PC-3 (cell line): ENCODE measurements at places on chromosomes 12 and 14. TPM values are rescaled to one million over a fixed set of nuclear protein-coding genes. Genes with fewer than 3 reads are reported as not detected.
A peak's percentile ranks its signal among the peaks of the same experiment; 100 is the strongest.

DNA sequence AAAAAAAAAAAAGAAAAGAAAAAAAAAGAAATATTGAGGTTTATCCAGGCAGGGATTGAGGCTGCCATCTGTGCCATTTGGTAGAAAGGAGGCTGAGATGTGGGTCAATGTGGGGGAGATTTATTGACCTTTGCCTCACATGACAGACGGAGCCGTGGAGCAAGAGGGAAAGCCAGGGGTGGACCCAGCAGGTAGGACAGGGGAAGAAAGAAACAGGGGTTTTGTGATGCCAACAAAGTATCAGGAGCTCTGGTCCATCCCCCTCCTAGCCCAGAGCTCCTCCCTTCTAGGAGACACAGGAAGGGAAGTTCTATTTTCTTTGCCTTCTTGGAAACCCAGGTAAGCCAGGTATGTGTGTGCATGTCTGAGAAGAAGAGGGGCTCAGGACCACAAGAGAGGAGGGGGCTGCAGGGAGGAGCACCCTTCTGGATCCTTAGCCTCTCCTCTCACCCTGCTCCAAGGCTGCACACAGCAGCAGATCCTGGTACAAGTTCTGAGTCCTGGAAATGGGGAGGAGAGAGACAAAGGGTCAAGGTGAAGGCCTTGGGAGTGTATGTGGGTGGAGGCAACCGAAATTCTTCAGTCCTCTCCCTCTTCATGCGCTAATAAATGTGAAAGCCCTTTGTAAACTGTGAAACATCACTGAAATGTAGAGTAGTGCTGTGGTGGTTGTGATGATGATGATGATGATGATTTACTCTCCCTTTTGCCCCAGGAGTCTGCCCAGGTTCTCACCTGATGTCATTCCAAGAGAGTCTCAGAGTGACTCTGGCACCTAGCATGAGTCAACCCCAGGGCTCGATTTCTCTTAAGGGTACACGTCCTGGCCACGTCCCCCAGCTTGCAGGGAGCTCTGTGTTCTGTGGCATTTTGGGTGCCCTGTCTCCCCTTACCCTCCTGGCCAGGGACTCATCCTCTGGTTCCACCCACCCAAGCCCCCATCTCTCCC lies 26.3 kb downstream of the ZFP36L1 start:
- no peaks in the 10 kb centered on the region for H3K27me3 ChIP-seq
- no peak overlapping the region for H3K27ac ChIP-seq
- H3K36me3 ChIP-seq: no peaks in the 10 kb centered on the region

- peaks cover 7% of the 10 kb centered on the region; the same call in 1 of the 2 replicates for H3K4me1 ChIP-seq
- no peaks in the 10 kb centered on the region for H3K27me3 ChIP-seq
- H3K4me3 ChIP-seq: no peak overlapping the region
- H3K27ac ChIP-seq: no peak overlapping the region
- H3K36me3 ChIP-seq: no peaks in the 10 kb centered on the region
Observed at GRCh38 chr12:117497407-117497806, 136.0 kb upstream of the NOS1 start.

DNA sequence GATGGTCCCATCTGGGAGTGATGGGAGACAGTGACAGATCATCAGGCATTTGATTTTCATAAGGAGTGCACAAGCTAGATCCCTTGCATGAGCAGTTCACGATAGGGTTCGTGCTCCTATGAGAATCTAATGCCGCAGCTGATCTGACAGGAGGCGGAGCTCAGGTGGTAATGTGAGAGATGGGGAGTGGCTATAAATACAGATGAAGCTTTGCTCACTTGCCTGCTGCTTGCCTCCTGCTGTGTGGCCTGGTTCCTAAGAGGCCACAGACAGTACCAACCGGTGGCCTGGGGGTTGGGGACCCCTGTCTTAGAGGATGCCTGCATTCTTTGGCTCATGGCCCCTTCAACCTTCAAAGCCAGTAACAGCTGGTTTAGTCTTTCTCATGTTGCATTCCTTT lies 130.3 kb downstream of the PTPN11 start:
- H3K4me1 ChIP-seq: no peaks in the 10 kb centered on the region
- no peak overlapping the region for H3K27ac ChIP-seq
- peaks cover 50% of the 10 kb centered on the region for H3K27me3 ChIP-seq

- H3K27ac ChIP-seq: no peak overlapping the region
- no peaks in the 10 kb centered on the region for H3K27me3 ChIP-seq
- no peaks in the 10 kb centered on the region; the same call in 1 of the 2 replicates for H3K36me3 ChIP-seq
- H3K4me1 ChIP-seq: peaks cover 22% of the 10 kb centered on the region
- H3K4me3 ChIP-seq: peak overlapping the region; percentile 79
Observed at GRCh38 chr12:65168681-65169319, 583 bp upstream of the LEMD3 start.

DNA sequence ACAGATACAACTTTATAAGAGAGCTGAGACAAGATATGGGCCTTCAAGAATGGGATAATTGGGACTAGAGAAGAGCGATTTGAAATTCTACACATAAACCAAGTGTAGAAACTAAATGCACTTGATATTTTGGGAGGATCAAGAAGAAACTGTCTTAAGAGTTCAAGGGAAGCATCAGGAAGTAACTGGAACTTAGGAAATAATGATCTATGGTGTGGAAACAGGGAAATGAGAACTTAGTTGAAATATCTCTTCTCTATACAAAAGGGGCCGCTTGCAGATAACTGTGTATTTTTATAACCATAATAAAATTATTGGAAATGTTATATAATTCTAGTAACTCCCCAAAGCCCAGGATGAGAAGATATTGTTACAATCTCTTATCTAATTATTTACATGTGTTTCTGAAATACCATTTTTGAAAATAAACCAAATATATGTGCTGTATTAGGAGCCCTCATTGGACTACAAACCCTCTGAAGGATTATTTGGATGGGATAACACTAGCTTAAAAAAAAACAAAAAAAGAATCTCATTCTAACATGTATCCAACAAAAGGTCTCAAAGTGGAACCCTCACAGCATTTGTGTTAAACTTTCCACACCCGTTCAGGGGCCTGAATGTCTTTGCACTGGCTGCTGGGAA lies 84.7 kb upstream of the FLRT2 start:
- no peak overlapping the region for H3K27ac ChIP-seq
- no peak overlapping the region for H3K4me3 ChIP-seq
- H3K36me3 ChIP-seq: no peaks in the 10 kb centered on the region
- DNase-seq: no peak

GRCh38 chr14:99346470-99347080 lies 74.6 kb upstream of the BCL11B start:
- H3K36me3 ChIP-seq: no peaks in the 10 kb centered on the region
- H3K4me3 ChIP-seq: no peak overlapping the region
- H3K27ac ChIP-seq: no peak overlapping the region
- DNase-seq: no peak
- no peaks in the 10 kb centered on the region for H3K4me1 ChIP-seq

GRCh38 chr12:120093592-120094355 lies 22.8 kb downstream of the RAB35 start:
- H3K4me3 ChIP-seq: no peak overlapping the region
- H3K27ac ChIP-seq: no peak overlapping the region
- no peaks in the 10 kb centered on the region for H3K4me1 ChIP-seq
- H3K27me3 ChIP-seq: no peaks in the 10 kb centered on the region

DNA sequence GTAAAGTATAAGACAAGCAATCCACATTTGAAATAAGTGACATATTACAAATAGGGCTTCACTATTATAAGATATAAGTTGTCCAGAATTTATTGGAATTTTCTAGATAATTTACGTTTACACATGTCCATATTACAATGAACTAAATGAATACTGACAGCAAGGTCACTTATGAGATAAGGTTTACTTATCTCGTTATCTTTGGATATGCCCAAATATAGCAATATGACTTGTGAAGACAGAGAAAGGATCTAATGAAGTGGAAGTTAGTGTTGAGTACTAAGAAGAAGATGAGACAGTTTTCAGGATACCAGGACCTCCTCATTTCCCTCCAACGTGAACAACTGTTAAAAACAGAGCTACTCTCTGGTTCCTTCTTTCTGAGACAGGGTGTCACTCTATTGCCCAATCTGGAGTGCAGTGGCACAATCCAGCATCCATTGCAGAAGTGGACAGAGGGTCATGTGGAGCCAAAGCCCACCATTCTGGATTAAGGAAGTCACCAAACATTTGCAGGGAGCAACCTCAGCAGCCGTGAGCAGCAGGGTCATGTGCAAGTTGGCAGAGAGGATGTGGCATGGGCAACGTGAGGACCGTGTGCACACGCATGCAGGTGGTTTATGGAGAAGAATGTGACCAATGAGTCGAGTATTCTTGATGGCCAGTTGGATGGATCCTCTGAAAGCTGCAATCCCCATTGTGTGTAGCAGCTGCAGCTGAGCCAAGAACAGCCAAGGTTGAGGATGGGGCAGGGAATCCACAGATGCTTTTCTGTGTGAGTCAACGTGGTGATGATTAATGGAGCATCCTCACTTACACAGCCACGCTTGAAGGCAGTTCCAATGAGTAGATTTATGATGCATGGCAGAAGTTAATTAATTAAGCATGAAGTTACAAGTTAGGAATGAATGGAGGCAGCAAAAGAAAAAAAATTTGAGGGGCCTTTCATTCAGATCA lies 111.0 kb downstream of the BICD1 start:
- no peaks in the 10 kb centered on the region for H3K27me3 ChIP-seq
- no peaks in the 10 kb centered on the region for H3K4me1 ChIP-seq
- no peak overlapping the region for H3K4me3 ChIP-seq
- peak; percentile 24 for DNase-seq
- no peaks in the 10 kb centered on the region for H3K36me3 ChIP-seq
- H3K27ac ChIP-seq: no peak overlapping the region

- peaks cover 17% of the 10 kb centered on the region for H3K27me3 ChIP-seq
- no peak overlapping the region for H3K27ac ChIP-seq
- DNase-seq: peak; percentile 2
- no peak overlapping the region for H3K4me3 ChIP-seq
- H3K4me1 ChIP-seq: peaks cover 9% of the 10 kb centered on the region; the same call in 1 of the 2 replicates
Observed at GRCh38 chr12:2614341-2614740, 180.4 kb upstream of the FKBP4 start.

- H3K4me3 ChIP-seq: no peak overlapping the region
- H3K36me3 ChIP-seq: peaks cover 52% of the 10 kb centered on the region
- H3K4me1 ChIP-seq: no peaks in the 10 kb centered on the region
- no peak overlapping the region for H3K27ac ChIP-seq
- DNase-seq: no peak
Observed at GRCh38 chr12:123396543-123396942, 12.6 kb downstream of the KMT5A start.

DNA sequence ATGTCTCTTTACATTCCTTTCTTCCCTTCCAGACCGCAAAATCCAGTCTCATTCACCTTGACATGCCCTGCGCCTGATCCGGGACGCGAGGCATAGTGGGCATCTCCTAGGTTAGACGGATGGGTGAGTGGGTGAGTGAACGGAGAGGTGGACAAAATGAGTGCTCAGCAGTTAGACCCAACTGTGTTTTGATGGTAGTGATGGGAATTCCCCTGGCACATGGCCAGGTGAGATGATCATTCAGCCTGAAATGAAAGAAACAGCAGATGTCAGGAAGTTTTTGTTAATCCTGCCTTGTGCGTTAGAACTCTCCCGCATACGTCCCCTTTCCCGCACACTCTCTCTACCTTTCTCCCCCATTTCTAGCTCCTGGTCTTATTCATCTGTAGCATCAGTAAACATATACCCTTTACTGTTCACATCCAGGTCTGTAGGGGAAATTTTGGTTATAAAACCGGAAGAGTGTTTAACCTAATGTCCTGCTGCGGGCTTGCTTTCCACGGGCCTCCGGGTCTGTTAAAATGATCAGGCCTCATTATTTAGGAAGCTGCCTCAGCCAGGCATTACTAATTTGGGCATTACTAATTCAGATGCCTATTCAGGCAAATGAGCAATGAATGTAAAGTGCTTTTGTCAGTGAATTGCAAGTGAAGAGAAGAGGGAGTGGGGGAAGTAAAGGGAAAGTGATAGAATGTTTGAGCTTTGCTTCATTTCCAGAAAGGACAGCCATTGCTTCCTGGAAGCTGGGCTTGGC lies 172.8 kb downstream of the ETV6 start:
- DNase-seq: no peak
- H3K27me3 ChIP-seq: no peaks in the 10 kb centered on the region
- H3K4me3 ChIP-seq: no peak overlapping the region
- no peak overlapping the region for H3K27ac ChIP-seq

GRCh38 chr14:24092505-24093206 lies 1.5 kb upstream of the PCK2 start:
- peaks cover 9% of the 10 kb centered on the region for H3K4me1 ChIP-seq
- no peaks in the 10 kb centered on the region for H3K27me3 ChIP-seq
- H3K27ac ChIP-seq: no peak overlapping the region
- H3K4me3 ChIP-seq: no peak overlapping the region

- H3K4me3 ChIP-seq: no peak overlapping the region
- no peak overlapping the region for H3K27ac ChIP-seq
Observed at GRCh38 chr14:94768521-94769390, 1.2 kb downstream of the GSC start.

DNA sequence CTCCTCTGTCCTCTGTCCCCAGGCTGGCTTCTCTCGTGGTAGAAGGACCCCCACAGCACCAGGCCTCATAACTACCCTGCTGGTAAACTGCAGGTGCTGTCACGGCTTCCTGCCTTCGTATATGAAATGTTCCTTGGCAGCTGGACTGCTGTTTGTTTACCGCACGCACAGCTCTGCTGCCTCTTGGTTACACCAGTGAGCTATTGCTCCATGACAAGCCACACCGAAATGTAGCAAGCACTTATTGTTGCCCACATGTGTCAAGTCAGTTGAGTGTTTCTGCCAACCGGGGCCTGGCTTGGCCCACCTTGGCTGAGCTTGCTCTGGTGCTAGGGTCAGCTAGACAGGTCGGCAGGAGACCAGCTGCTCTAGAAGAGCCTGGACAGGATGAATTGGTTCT lies 21.7 kb upstream of the TCL1B start:
- no peak overlapping the region for H3K27ac ChIP-seq
- H3K36me3 ChIP-seq: no peaks in the 10 kb centered on the region
- H3K27me3 ChIP-seq: peaks cover 35% of the 10 kb centered on the region
- no peak overlapping the region for H3K4me3 ChIP-seq

PPP1R36 gene
- 0.26 TPM in 1 of 2 replicates, not detected in the other for total RNA-seq

MTERF2 gene
- 10.7 and 14.2 TPM in 2 replicates for total RNA-seq

GDF3 gene
- not detected in 2 replicates for total RNA-seq

HOXC13 gene
- 7.8 and 9.0 TPM in 2 replicates for total RNA-seq

DBX2 gene
- not detected in 2 replicates for total RNA-seq

OR10A7 gene
- not detected in 2 replicates for total RNA-seq

NFKBIA gene
- 186 and 226 TPM in 2 replicates for total RNA-seq

SYNE3 gene
- 1.2 and 3.5 TPM in 2 replicates for total RNA-seq

TSPAN8 gene
- 1.3 TPM in 1 of 2 replicates, not detected in the other for total RNA-seq

ACSM4 gene
- total RNA-seq: not detected in 2 replicates

NANOG gene
- total RNA-seq: not detected in 2 replicates

MUCL1 gene
- total RNA-seq: not detected in 2 replicates

NYNRIN gene
- 2.7 and 3.1 TPM in 2 replicates for total RNA-seq

KLRB1 gene
- not detected in 2 replicates for total RNA-seq
